AG08396 (cell line): ENCODE measurements at places on chromosomes 16 and 17.

DNA sequence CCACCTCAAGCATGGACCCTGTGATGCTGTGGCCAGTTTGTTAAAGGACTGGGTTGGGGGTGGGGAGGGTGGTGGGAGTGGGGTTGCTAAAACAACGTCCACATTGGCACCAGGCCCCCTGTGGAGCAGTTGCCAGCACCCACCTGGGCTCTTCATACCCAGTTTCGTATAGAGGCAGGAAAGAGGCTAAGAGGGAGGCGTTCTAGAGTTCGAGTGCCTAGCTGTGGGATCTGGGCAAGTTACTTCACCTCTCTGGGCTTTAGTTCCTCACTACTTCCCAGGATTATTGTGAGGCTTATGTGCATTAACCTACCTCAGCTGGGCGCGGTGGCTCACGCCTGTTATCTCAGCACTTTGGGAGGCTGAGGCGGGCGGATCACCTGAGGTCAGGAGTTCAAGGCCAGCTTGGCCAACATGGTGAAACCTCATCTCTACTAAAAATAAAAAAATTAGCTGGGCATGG, 1.4 kb downstream of the MFAP4 start:
- no peak for DNase-seq

GRCh38 chr17:56762144-56762543, 71.6 kb downstream of the C17orf67 start:
- DNase-seq, result no peak

GRCh38 chr16:68298907-68299561, 11.7 kb downstream of the SLC7A6OS start:
- DNase-seq, result peak; percentile 50

- no peak for DNase-seq
Observed at GRCh38 chr17:48499735-48500434, 30.9 kb downstream of the HOXB1 start.

- DNase-seq, result peak; percentile 68
Observed at GRCh38 chr16:86809458-86809955, 231.2 kb downstream of the FOXL1 start.

- no peak for DNase-seq
Observed at GRCh38 chr16:14496786-14497185, 133.3 kb downstream of the PARN start.
